ENCODE measurements at places on chromosomes 13 and 19. TPM values are rescaled to one million over a fixed set of nuclear protein-coding genes. Genes with fewer than 3 reads are reported as not detected.

Gene CACTIN
- polyA plus RNA-seq: 28.8 TPM

Gene VN1R4
- polyA plus RNA-seq: not detected

Gene KLF5
- polyA plus RNA-seq: 2.5 TPM

Gene SF3A2
- polyA plus RNA-seq: 13.7 TPM

Gene PINLYP
- polyA plus RNA-seq: 29.9 TPM

Gene OR4F17
- polyA plus RNA-seq: not detected

Gene KCNN1
- polyA plus RNA-seq: 1.7 TPM

Gene LCP1
- 56.9 TPM for polyA plus RNA-seq

Gene NXNL1
- not detected for polyA plus RNA-seq

Gene CERS1
- polyA plus RNA-seq: 1.2 TPM

Gene ICAM5
- polyA plus RNA-seq: 0.11 TPM

Gene KLK2
- not detected for polyA plus RNA-seq

Gene SLITRK6
- 0.38 TPM for polyA plus RNA-seq

Gene GIPR
- 0.02 TPM for polyA plus RNA-seq

Gene C19orf73
- 0.42 TPM for polyA plus RNA-seq

Gene CAMSAP3
- 0.57 TPM for polyA plus RNA-seq
